ENCODE measurements at places on chromosomes 3 and 15. TPM values are rescaled to one million over a fixed set of nuclear protein-coding genes. Genes with fewer than 3 reads are reported as not detected.

GRCh38 chr3:71591101-71591500, 7.6 kb upstream of the FOXP1 start:
- no peak for DNase-seq
- H3K36me3 ChIP-seq: no peaks in the 10 kb centered on the region
- no peaks in the 10 kb centered on the region for H3K27me3 ChIP-seq
- H3K4me3 ChIP-seq: no peak overlapping the region
- H3K4me1 ChIP-seq: peaks cover 4% of the 10 kb centered on the region

- H3K36me3 ChIP-seq: no peaks in the 10 kb centered on the region
- no peaks in the 10 kb centered on the region for H3K27me3 ChIP-seq
- DNase-seq: no peak
- no peak overlapping the region for H3K4me3 ChIP-seq
- H3K4me1 ChIP-seq: no peaks in the 10 kb centered on the region
- no peak overlapping the region for H3K27ac ChIP-seq
Observed at GRCh38 chr3:104198131-104198530, 1168.6 kb upstream of the ALCAM start.

DNA sequence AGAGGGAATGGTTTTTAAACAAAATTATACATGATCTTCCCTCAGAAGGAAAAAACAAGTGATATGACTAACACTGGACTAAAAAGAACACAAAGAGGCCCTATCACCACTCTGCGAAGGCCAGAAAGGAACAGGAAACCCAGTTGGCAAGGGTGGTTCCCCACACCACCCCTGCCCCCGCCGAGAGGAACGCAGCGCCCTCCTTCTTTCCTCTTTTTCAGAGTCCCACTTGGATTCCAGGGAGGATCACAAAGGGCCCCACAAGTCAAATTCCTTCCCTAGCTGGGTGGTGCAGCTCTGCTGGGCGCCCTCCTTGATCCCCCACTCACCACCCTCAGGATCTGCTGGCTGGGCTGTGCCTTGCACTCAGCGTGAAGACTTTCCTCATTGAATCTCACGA, 29.8 kb downstream of the PLA1A start:
- no peaks in the 10 kb centered on the region for H3K27me3 ChIP-seq
- DNase-seq: peak; percentile 85
- H3K27ac ChIP-seq: peak overlapping the region; percentile 54
- H3K36me3 ChIP-seq: no peaks in the 10 kb centered on the region

DNA sequence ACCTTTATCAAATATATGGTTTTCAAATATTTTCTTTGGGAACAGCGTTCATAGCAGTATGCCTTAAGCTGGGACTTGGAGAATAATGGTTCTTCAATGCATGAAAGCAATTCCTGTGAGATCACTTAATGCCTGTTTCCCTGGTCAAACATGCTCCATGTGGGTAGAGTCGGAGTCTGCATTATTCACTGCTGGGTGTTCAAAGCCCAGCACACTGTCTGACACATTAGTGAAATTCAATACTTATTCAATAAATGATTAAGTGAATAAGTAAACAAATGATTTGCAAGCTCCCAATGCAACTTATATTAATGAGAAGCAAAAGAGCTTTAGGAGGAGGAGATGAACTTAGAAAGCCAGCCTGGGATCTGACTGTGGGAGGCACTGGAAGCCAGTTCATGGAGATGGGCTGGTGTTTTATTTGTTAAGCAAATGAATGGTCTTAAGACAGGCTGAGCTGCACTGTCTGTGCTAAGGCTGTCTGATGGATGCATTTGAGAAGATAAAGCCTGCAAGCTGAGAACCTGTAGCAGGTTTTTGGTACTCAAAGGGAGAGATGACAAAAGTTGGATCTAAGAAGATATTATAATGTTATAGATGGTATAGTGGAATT, 490.8 kb downstream of the MCTP2 start:
- H3K27me3 ChIP-seq: no peaks in the 10 kb centered on the region
- no peaks in the 10 kb centered on the region for H3K4me1 ChIP-seq
- no peak overlapping the region for H3K27ac ChIP-seq
- DNase-seq: no peak
- H3K36me3 ChIP-seq: no peaks in the 10 kb centered on the region

DNA sequence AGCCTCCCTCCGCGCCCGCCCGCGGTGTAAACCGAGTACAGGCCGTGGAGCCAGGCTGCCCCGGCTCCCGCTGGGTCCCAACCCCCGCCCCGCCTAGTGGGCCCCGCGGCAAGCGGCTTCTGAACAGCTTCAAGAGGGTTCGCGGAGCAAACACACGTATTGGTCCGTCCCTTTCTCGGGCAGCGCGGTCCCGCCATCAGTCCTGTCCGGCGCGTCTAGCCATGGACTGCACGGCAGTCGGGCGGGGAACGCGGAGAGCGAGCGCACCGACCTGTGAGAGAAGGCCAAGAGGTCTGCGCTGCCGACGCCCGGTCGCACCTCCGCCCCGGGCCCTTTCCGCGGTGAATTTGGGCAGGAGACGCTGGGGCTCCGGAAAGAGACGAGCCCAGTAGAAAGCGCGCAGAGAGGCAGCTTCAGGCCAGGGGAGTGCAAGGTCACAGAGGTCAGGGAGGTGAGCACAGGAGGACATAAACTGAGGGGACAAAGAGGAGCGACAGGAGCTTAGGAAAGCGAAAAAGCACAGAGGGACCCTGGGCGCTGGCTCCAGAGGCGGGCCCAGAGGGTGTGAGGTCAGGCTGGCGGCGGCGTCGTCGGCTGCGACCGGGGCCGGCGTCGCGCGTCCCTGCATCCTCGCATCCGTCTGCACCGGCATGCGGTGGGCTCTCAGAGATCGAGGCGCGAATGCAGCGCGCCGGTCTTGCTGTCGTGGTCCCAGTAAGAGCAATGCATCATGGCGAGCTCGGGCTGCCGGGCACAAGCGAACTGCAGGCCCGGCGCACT, 1.8 kb downstream of the FOXL2 start:
- no peaks in the 10 kb centered on the region for H3K36me3 ChIP-seq
- H3K4me1 ChIP-seq: peaks cover 47% of the 10 kb centered on the region
- peak overlapping the region; percentile 68 for H3K4me3 ChIP-seq
- H3K27ac ChIP-seq: no peak overlapping the region

DNA sequence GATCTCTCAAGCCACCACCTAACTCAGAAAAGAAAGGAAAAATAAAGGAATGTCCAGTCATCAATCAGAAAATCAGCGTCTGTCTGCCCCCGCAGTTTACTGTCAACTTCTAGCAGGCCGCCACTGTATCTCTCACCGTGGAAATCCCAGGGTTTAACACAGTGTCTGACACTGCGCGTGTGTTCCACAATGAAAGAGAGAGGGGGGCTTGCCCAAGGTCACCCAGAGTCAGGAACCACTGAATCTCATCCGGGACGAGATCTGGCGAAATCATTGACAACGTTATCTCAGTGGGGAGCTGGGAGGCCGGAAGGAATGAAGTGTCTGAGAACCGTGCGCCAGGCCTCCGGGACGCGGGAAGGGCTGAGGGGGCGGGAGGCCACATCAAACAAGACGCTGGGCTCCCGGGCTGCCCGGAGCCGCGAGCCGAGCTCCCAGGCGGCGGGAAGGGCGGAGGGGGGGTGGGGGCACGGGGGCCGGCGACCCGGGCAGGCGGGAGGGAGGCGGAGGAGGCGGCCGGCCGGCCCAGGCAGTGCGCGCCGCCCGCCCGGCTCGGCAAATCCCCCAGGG, 2.2 kb upstream of the HES1 start:
- H3K4me1 ChIP-seq: peaks cover 19% of the 10 kb centered on the region
- no peaks in the 10 kb centered on the region for H3K36me3 ChIP-seq
- DNase-seq: no peak

DNA sequence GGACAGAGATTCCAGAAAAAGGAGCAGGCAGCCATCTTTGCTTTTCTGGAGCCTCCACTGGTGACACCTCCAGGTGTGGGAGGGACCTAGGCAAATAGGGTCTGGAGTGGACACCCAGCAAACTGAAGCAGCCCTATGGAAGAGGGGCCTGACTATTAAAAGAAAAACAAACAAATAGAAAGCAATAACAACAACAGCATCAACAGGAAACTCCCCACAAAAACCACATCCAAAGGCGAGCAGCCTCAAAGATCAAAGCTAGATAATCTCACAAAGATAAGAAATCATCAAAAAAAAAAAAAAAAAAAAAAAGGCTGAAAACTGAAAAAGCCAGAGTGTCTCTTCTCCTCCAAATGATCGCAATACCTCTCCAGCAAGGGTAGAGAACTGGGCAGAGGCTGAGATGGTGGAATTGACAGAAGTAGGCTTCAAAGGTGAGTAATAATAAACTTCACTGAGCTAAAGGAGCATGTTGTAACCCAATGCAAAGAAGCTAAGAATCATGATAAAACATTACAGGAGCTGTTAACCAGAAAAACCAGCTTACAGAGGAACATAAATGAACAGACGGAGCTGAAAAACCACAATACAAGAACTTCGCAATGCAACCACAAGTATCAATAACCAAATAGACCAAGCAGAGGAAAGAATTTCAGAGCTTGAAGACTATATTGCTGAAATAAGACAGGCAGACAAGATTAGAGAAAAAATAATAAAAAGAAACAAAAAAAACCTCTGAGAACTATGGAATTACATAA, 225.4 kb downstream of the CTNNB1 start:
- no peak for DNase-seq
- H3K27me3 ChIP-seq: no peaks in the 10 kb centered on the region
- H3K4me3 ChIP-seq: no peak overlapping the region
- H3K36me3 ChIP-seq: no peaks in the 10 kb centered on the region
- peaks cover under 1% of the 10 kb centered on the region for H3K4me1 ChIP-seq

Gene ZMYND10
- 2.2 TPM for total RNA-seq

Gene RBPMS2
- 1.7 TPM for total RNA-seq

Gene PIF1
- 5.9 TPM for total RNA-seq

Gene RCCD1
- total RNA-seq: 10.1 TPM

Gene SKOR1
- 1.1 TPM for total RNA-seq
